ENCODE measurements at places on chromosomes 7 and 10.

GRCh38 chr10:70350501-70350900 is 31.9 kb downstream of the LRRC20 start:
- DNase-seq = no peak

DNA sequence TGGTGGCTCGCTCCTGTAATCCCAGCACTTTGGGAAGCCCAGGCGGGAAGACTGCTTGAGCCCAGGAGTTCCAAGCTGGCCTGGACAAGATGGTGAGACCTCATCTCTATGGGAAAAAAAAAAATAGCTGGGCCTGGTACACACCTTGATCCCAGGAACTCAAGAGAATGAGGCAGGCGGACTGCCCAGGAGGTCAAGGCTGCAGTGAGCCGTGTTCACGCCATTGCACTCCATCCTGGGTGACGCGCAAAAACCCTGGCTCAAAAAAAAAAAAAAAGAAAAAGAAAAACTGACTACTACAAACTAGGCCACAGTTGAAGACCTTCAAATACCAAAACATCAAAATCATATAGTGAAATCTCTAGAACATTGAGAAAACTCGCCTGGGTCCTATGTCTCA is 3.9 kb downstream of the BRAT1 start:
- no peak for DNase-seq

- no peak for DNase-seq
Measured at GRCh38 chr7:18526368-18526878, 30.9 kb downstream of the HDAC9 start.

GRCh38 chr10:12639996-12640944 is 290.9 kb downstream of the CAMK1D start:
- no peak for DNase-seq

DNA sequence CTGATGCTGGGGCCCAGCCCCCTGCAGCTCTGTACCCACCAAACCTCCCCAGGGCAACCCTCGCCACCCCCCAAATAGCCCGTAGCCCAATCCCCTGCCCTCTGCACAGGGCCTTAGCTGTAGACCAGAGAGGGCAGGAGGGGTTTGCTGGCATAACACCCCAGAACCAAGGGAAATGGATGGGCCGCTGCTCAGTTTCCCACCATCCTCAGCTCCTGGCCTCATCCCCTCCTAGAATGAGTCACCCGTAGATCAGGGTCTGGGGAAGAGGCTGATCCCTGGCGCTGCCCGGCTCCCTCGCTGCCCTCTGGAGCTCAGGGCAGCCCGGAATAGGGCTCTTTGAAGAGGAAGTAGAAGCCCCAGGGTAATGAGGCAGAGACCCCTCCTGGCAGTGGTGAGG is 31.2 kb downstream of the LDB3 start:
- DNase-seq = no peak

- no peak for DNase-seq
Measured at GRCh38 chr10:49133706-49134248, at the start of gene FAM170B. Gene FAM170B, minus strand, starts transcription at chr10:49134021. Its CDS starts 103 bp downstream, at chr10:49133918.

DNA sequence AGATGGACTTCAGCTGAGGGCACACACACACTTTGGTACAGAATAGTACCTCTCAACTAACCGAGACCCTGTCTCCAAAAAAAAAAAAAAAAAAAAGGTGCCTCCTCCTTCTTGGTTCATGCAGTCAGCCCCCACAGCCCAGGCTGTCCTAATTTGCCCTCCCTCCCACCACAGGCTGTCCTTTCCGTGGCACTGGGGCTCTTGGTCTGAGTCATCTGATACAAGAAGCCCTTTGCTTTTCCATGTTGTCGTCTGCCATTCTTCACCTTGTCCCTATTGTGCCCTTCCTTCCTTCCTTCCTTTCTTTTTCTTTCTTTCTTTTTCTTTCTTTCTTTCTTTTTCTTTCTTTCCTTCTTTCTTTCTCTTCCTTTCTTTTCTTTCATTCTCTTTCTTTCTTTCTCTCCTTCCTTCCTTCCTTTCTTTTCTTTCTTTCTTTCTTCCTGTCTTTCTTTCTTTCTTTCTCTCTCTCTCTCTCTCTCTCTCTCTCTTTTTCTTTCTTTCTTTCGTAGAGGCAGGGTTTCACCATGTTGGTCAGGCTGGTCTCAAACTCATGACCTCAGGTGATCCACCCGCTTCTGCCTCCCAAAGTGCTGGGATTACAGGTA is 96.0 kb upstream of the IKZF1 start:
- no peak for DNase-seq

- DNase-seq = peak; percentile 14
Measured at GRCh38 chr10:70418229-70418628, 14.3 kb downstream of the EIF4EBP2 start.

GRCh38 chr10:49502358-49502757 is 36.6 kb downstream of the ERCC6 start:
- no peak for DNase-seq
